Omental fat pad (tissue), 4 donors: ENCODE measurements at places on chromosomes 5 and 9. TPM values are rescaled to one million over a fixed set of nuclear protein-coding genes. Genes with fewer than 3 reads are reported as not detected.

The LCP2 gene
- total RNA-seq: 49.7 TPM

The ARID3C gene
- not detected for total RNA-seq

The OBP2B gene
- not detected for total RNA-seq

The PKD2L2 gene
- not detected for total RNA-seq

The SLC25A2 gene
- not detected for total RNA-seq

The SLC34A1 gene
- not detected for total RNA-seq

The BHMT2 gene
- total RNA-seq: 37.2 TPM

The TAF11L5 gene
- total RNA-seq: not detected

The PCDH12 gene
- total RNA-seq: 4.2 TPM

The CKS2 gene
- 15.9 TPM for total RNA-seq

The CDC14B gene
- 40.5 TPM for total RNA-seq

The SLC45A2 gene
- 0.19 TPM for total RNA-seq

The DBH gene
- total RNA-seq: not detected

The ELAVL2 gene
- 0.84 TPM for total RNA-seq

The RNF183 gene
- 0.19 TPM for total RNA-seq

The PCDHGB3 gene
- 2.6 TPM for total RNA-seq

The KLF4 gene
- 225 TPM for total RNA-seq

The GCNT4 gene
- 0.69 TPM for total RNA-seq

The MEIKIN gene
- total RNA-seq: not detected

The SPATA31E1 gene
- not detected for total RNA-seq

The UNC13B gene
- 20.6 TPM for total RNA-seq

The ARHGEF37 gene
- 4.0 TPM for total RNA-seq

The C5orf52 gene
- not detected for total RNA-seq

The SHOC1 gene
- not detected for total RNA-seq

The CTNND2 gene
- total RNA-seq: 0.16 TPM

The PCDHB3 gene
- 1.8 TPM for total RNA-seq

The HTR1A gene
- not detected for total RNA-seq

The PCDHB8 gene
- total RNA-seq: 0.60 TPM

The PRXL2C gene
- total RNA-seq: 29.4 TPM

The ERMP1 gene
- total RNA-seq: 13.8 TPM

The TUSC1 gene
- 18.6 TPM for total RNA-seq
